Mesothelial cell of epicardium (in vitro differentiated cells): ENCODE measurements at places on chromosomes 2 and 18.

DNA sequence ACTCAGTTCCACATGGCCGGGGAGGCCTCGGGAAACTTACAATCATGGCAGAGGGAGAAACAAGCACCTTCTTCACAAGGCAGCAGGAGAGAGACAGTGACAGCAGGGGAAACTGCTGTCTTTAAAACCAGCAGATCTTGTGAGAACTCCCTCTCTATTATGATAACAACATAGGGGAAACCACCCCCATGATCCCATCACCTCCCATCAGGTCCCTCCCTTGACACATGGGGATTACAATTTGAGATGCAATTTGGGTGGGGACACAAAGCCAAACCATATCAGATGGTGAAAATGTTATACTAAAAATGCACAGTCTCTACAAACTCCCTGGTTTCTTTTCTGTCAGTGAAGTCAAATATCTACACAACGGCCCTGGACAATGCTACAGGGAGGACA lies 9.2 kb downstream of the TMEM18 start:
- no peak for DNase-seq

GRCh38 chr2:129482626-129483025 lies 496.8 kb upstream of the RAB6C start:
- DNase-seq: no peak

GRCh38 chr18:43303376-43303775 lies 26.1 kb upstream of the SYT4 start:
- DNase-seq: no peak

DNA sequence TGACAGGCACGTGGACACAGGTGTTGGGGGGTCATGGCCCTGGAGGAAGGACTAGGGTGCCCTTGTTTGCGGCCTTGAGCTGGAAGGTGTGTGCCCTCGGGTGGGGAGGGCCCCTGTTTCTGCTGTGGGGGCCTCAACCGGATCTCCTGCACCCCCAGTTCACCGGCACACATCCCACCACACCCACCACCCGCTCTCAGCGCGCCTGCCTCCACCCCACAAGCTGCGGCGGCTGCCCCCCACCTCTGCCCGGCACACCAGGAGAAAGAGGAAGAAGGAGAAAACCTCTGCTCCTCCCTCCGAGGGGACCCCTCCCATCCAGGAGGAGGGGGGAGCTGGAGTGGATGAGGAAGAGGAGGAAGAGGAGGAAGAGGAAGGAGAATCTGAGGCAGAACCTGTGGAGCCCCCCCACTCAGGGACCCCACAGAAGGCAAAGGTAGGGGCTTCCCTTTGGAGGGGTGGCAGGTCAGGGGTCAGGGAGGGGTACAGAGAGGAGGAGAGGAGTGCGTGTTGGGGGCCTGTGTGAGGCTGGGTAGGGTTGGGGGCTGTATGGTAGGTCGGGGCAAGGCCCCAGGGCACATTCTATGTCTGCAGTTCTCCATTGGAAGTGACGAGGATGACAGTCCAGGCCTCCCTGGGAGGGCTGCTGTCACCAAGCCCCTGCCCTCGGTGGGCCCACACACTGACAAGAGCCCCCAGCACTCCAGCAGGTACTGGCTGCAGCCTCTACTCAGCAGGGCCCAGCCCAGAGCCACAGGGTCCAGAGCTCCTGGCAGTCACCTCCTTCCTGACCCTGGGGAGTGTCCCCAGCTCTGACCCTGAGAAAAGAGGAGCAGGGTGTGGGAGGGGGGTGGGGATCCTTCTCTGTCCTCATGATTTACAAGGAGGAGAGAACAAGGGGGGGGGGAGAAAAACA lies 1.8 kb downstream of the SLC4A3 start:
- no peak for DNase-seq

- DNase-seq: no peak
These were observed 1.8 kb downstream of the KIF5C start for GRCh38 chr2:148876595-148877402.
